ENCODE measurements at places on chromosomes 3 and 15.

DNA sequence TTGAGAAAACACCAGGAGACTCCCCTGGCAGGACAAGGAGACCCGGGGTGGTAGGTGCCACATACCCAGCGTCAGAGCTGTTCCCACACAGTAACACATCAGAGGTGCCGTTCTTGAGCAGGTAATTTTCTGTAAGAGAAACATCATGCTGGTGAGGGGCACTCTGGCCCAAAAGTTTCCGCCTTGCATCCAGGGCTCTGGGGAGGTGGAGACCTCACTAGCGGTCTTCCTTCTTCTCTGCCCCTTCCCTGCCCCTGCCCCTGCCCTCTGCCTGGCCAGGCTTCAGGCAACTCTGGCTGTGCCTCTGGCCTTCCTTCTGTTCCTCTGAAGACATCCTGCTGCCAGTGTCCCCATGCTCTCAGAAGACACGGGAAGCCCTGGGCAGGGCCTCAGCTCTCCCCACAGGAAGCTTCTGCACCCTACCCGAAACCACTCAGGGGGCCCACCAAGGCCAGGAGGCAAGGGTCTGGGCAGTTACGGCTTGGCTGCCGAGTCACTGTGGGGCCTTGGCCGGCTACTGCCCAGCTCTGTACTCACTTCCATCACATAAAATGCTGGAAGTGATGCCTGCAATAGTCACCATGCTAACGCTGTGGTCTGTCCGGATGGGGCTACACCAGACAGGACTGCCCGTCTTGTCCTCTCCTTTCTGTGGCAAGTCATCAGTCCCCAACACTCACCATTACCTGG, 41.3 kb downstream of the SCN5A start:
- DNase-seq = no peak

DNA sequence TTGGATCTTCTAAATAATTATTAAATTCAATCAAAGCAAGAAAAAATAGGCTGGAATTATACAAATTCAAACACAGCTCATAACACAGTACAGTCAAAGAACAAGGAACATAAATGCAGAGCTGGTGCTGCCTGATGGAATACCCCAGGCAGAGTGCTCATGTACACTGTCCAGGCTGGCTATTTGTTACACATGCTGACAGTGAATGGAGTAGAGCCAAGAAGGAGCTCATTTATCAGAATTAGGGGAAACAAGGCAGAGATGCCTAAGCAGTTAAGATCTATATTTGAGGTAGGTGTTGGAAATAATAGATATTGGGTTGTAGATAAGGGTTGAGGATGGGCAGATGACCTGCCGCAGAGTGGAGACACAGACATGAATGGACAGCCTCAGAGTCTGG, 788.2 kb upstream of the ARPP21 start:
- DNase-seq = no peak

GRCh38 chr3:178665747-178666146, 129.5 kb downstream of the KCNMB2 start:
- no peak for DNase-seq

DNA sequence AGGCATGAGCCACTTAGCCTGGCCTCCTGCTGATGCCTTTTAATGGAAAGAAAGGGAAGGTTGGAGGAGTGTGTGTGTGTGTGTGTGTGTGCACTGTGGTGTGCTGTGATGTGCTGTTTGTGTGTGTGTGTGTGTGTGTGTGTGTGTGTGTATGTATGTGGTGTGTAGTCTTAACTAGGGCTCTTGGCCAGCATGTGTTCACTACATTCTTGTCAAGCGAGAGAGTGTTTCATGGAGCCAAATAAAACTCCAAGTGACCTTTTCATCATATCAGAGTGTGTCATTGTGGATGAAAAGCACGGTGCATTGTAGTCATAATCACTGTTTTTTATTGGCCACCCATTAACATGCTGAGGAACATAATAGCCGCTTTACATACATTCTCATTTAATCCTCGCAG, 30.8 kb upstream of the BHLHE40 start:
- DNase-seq = no peak

- DNase-seq = no peak
Observed at GRCh38 chr3:10315771-10316344, 5.1 kb downstream of the SEC13 start.

DNA sequence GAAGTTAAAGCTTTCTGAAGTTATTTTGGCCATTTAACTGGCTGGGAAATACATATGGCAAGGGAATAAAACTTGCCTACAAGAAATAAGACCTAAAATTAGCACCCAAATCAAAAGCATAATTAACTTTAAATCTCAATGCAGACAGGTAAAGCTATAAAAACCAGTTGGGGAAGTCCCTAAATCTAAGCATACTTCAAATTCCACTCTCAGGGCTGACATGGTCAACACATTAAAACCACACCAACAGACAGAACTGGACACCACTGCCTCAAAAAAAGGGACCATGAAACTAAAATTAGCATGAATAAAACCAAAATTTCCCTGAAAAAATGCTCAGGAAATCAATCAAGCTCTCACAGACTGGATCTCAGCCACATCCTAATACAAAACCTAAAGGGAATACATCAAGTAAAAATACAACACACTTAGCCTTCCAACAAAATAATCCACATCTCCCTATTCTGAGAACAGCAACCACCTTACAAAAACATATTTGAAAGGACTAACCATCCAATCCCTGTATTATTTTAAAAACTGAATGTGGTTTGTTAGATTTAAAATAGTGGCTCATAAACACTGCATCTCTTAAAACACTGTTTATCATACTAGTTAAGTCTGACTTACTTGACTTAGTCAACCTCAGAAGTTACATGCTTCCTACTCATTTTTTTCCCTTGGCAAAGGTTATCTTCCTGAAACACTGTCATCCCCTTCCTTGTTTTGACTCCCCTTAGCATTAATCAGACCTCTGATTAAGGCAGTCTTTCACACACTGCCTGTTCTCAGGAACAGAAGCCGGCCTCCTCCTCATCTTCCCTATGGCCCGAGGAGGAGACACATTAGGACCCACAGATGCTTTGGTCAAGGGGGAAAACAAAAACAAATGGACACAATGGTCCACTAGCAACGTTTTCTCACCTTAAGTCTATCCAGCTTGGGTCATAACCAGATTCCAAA, 8.3 kb downstream of the TRA2B start:
- DNase-seq = no peak

GRCh38 chr3:179151474-179151873, 3.3 kb downstream of the PIK3CA start:
- DNase-seq = no peak

DNA sequence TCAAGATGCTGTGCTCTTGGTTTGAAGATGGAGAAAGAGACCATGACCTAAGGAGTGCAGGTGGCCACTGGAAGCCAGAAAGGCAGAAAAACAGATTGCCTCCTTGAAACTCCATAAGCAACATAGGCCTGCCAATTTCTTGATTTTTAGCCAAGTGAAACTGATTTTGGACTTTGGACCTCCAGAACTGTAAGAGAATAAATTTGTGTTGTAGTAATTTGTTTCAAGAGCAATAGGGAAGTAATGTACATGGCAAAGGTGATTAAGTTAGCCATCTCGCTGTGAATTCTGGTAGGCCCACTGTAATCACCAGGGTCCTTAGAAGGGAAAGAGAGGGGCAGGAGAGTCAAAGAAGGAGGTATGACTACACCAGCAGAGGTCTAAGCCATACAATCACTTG, 238.8 kb downstream of the CNTN3 start:
- DNase-seq = no peak

- DNase-seq = no peak
Observed at GRCh38 chr15:40591389-40591788, 2.7 kb upstream of the KNL1 start.

DNA sequence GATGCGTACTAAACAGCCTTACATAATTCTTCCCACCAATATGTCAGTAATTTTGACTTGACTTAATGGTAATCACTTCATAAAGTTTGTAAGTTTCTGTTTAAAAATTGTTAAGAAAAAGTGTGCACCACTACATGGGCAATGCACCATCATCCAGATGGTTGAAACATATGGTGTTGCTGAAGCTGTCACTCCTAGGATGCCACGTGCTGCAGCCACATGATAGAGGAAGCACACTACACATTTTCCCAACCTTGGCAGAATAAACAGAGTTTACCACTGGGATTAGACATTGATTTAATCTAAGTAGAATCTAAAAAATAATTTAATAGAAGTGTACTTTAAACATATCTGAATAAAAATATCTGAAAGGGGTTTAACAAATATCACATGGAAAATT, 1209.9 kb downstream of the NSUN3 start:
- no peak for DNase-seq

DNA sequence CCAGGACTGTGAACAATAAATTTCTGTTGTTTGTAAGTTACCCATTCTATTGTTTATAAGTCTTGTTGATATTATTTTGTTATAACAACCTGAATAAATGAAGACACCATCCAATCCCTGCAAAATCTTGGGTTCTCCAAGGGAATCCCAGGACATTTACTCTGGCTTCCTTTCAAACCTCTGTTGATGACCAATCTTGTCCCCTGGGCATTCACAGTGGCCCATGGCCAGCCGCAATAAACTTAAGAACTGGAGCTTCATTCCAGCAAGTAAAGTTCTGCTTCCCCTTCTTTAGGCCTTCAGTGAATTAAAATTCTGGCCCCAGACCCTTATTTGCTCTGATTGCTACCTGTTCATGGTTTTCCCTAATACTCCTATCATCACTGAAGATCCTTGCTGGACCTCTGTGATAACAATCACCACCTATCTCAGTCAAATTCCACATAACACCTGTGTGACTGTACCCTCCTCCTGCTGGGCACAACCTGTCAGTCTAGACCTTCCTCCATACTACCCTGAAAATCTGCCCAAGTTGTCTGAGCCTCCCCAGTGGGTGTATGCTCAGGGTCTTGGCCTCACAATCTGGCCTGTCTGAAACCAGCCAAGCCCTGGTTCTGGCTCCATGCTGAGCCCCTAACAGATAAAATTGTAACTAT, 153.1 kb downstream of the SEMA6D start:
- no peak for DNase-seq

All from activated naive CD4-positive, alpha-beta T cell (primary cell).